CD4-positive, alpha-beta T cell (primary cell): ENCODE measurements at places on chromosomes 11 and 22. TPM values are rescaled to one million over a fixed set of nuclear protein-coding genes. Genes with fewer than 3 reads are reported as not detected.

- DNase-seq, result no peak
- H3K27ac ChIP-seq, result no peak overlapping the region
- no peaks in the 10 kb centered on the region for H3K4me1 ChIP-seq
- no peaks in the 10 kb centered on the region for H3K27me3 ChIP-seq
Measured at GRCh38 chr11:110759972-110760381, 47.7 kb upstream of the ARHGAP20 start.

- H3K4me1 ChIP-seq, result peaks cover 9% of the 10 kb centered on the region
- DNase-seq, result no peak
- no peak overlapping the region for H3K4me3 ChIP-seq
- no peak overlapping the region for H3K27ac ChIP-seq
Measured at GRCh38 chr11:85784480-85785265, 26.3 kb downstream of the SYTL2 start.

- H3K36me3 ChIP-seq, result peaks cover 23% of the 10 kb centered on the region
- no peak overlapping the region for H3K4me3 ChIP-seq
- DNase-seq, result no peak
Measured at GRCh38 chr11:64276653-64277431, 7.6 kb downstream of the BAD start.

- H3K4me1 ChIP-seq, result peaks cover 8% of the 10 kb centered on the region
- peaks cover 97% of the 10 kb centered on the region for H3K36me3 ChIP-seq
- H3K4me3 ChIP-seq, result no peak overlapping the region
- no peak overlapping the region for H3K27ac ChIP-seq
Measured at GRCh38 chr11:35227576-35228327, 88.8 kb downstream of the CD44 start.

Gene TUBA8
- 1.1 TPM for total RNA-seq

Gene ELMOD1
- not detected for total RNA-seq

DNA sequence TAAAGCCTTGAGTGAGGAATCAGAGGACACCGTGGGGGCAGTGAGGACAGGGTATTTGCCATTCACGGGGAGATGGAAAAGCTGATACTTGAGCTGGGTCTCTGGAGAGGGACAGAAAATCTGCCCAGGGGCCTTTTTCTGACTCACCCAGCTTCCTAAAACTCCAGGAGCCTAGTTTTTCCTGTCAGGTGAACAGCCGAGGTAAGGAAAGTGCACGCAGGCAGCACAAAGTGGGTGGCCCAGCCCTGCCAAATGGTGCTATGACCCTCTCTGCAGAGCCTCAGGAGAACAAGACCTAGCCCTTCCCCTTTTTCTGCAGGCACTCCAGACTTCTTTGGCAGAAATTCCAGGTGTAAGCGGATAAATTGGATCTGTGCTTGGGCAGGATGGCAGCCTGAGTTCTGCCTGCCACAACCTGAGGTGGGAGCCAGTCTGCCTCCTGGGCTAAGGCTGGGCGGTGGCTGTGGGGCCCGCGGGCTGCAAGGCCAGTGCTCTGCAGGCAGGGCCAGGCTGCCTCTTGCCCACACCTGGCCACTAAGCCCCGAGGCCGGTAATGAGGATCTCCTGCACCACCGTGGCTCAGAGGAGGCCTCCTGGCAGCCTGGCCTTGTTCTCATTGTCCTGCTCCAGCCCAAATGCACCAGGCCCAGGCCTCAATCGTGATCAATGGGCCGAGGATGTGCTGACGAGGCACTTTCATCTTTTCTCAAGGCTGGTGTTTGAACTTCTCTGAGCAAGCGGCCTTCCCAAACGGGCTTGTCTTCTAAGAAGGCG lies 72.9 kb upstream of the LMO1 start:
- no peaks in the 10 kb centered on the region for H3K36me3 ChIP-seq
- DNase-seq, result no peak
- H3K27ac ChIP-seq, result no peak overlapping the region
- H3K4me1 ChIP-seq, result no peaks in the 10 kb centered on the region
- peaks cover 4% of the 10 kb centered on the region for H3K27me3 ChIP-seq
- H3K4me3 ChIP-seq, result no peak overlapping the region

Gene CDC42EP2
- 0.96 TPM for total RNA-seq

GRCh38 chr11:64419818-64420485 lies 61.0 kb downstream of the RPS6KA4 start:
- H3K4me3 ChIP-seq, result no peak overlapping the region
- DNase-seq, result no peak
- peaks cover 4% of the 10 kb centered on the region for H3K4me1 ChIP-seq
- no peak overlapping the region for H3K27ac ChIP-seq
- H3K36me3 ChIP-seq, result no peaks in the 10 kb centered on the region

Gene IL18
- total RNA-seq, result not detected

- peaks cover 4% of the 10 kb centered on the region for H3K4me1 ChIP-seq
- H3K4me3 ChIP-seq, result no peak overlapping the region
- no peaks in the 10 kb centered on the region for H3K36me3 ChIP-seq
- no peak overlapping the region for H3K27ac ChIP-seq
- DNase-seq, result peak; percentile 16
Measured at GRCh38 chr11:112588252-112588694, 327.6 kb upstream of the PLET1 start.

DNA sequence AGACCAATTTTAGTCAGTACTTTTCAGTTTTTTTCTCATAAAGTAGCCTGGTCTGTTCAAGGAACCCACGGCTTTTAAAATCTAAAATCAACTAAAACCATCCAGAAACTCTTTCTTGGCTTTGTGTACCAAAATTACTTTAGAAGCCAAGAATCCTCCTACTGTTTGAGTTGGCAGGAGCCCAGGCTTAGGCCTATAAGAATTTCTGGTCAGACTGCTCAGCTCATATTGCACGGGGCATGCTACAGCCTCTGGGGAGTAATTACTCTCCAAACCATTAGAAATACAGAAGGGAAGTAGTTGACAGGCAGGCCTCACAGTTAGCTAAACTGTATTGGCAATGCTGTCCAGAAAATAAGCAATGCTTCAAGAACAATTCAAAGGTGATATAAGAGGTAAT lies 1862.9 kb upstream of the RAG2 start:
- no peaks in the 10 kb centered on the region for H3K36me3 ChIP-seq
- H3K4me1 ChIP-seq, result no peaks in the 10 kb centered on the region
- H3K4me3 ChIP-seq, result no peak overlapping the region
- H3K27ac ChIP-seq, result no peak overlapping the region

GRCh38 chr22:49140911-49141665 lies 686.6 kb downstream of the BRD1 start:
- H3K36me3 ChIP-seq, result no peaks in the 10 kb centered on the region
- H3K4me3 ChIP-seq, result no peak overlapping the region
- H3K27me3 ChIP-seq, result no peaks in the 10 kb centered on the region

Gene CREB3L1
- total RNA-seq, result not detected

DNA sequence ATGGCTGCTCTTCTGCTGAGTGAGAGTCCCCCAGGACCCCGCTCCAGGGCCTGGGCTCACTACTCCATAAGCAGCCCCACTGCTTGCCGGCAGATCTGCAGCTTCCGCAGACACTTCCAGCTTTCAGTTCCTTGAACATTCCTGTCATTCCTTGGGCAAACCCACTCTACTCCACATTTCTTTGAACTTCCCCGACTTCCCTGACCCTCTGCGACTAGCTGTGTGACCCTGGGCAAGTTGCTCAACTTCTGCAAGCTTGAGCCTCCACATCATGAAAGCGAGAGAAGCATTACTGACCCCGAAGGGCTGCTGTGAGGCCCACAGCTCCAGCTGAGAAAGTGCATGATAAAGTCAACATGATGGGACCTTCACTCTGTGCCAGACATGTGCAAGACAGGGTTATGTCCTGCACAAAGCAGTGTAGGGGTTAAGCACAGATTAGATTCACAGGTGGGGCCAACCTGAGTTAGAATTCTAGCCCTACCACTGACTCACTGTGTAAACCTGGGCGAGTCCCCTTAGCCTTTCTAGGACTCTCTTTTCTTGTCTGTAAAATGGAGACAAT lies 51.8 kb downstream of the THAP12 start:
- H3K4me1 ChIP-seq, result no peaks in the 10 kb centered on the region
- H3K27me3 ChIP-seq, result no peaks in the 10 kb centered on the region
- no peaks in the 10 kb centered on the region for H3K36me3 ChIP-seq

DNA sequence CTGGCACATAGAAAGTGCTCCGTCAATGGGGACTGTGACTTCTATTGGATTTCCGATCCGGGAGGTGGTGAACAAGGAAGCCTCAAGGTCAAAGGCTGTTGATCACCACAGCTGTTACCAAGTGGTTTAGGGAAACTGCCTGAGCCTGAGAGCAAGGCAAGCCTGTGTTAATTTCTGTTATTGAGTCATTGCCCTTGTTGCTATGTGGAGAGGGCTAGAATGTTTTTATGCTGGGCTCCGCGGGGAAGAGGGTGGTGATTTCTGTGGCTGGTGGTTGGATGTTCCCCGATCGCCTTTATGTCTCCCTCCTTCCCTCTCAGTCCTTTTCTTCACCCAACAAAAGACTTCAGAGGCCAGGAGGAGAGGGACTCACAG lies 108.5 kb upstream of the ALX4 start:
- H3K4me3 ChIP-seq, result no peak overlapping the region
- H3K27ac ChIP-seq, result no peak overlapping the region
- peaks cover under 1% of the 10 kb centered on the region for H3K27me3 ChIP-seq
- no peak for DNase-seq
- H3K36me3 ChIP-seq, result no peaks in the 10 kb centered on the region

DNA sequence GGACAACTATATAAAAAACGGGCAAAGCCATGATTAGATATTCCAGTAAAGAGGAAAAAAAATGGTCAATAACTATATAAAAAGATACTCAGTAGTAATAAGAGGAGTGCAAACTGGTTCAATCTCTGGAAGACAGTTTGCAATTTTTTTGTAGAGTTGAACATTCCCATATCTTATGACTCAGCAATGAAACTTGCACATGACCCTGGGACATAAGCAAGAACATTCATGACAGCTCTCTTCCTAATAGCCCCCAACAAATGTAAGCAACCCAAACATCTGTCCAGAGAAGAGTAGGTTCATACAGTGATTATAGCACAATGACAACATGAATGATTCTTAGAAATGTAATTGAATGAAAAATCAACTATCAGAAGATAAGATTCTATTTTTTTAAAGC lies 21.8 kb upstream of the CSF2RB start:
- H3K27ac ChIP-seq, result no peak overlapping the region
- H3K36me3 ChIP-seq, result no peaks in the 10 kb centered on the region
- DNase-seq, result no peak
- H3K27me3 ChIP-seq, result no peaks in the 10 kb centered on the region
- no peak overlapping the region for H3K4me3 ChIP-seq

Gene LINC01488
- total RNA-seq, result not detected

- DNase-seq, result no peak
- no peaks in the 10 kb centered on the region for H3K36me3 ChIP-seq
- H3K27ac ChIP-seq, result no peak overlapping the region
- H3K4me3 ChIP-seq, result no peak overlapping the region
- peaks cover 3% of the 10 kb centered on the region for H3K27me3 ChIP-seq
- H3K4me1 ChIP-seq, result no peaks in the 10 kb centered on the region
Measured at GRCh38 chr11:19251577-19251976, 10.8 kb upstream of the E2F8 start.

Gene PTPRCAP
- total RNA-seq, result 134 TPM

Gene SLC22A25
- total RNA-seq, result not detected

- no peak overlapping the region for H3K4me3 ChIP-seq
- peaks cover 18% of the 10 kb centered on the region for H3K4me1 ChIP-seq
- H3K36me3 ChIP-seq, result peaks cover 40% of the 10 kb centered on the region
- H3K27me3 ChIP-seq, result no peaks in the 10 kb centered on the region
- DNase-seq, result no peak
Measured at GRCh38 chr11:65849771-65850216, 8.2 kb downstream of the CFL1 start.

Gene OR51B4
- total RNA-seq, result not detected

DNA sequence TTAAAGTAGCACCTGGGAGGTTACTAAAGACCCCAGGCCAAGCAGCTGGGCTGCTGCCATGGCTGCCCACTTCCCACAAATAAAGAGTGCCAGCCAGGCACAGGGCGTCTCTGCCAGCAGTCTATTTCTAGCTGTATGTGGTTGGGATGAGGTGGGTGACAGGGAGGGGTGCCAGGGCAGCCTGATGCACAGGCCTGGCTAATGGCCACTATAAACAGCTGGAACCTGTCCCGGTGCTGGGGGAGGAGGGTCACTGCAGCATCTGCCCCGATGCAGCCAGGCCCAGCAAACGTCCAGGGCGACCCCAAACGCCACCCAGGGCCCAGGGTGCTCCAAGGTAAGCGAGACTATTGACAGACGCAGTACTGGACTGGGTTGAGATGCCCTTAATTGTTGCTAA lies 37.4 kb downstream of the SCUBE1 start:
- no peaks in the 10 kb centered on the region for H3K4me1 ChIP-seq
- no peak for DNase-seq
- H3K27me3 ChIP-seq, result no peaks in the 10 kb centered on the region
- H3K36me3 ChIP-seq, result no peaks in the 10 kb centered on the region
- no peak overlapping the region for H3K4me3 ChIP-seq
- no peak overlapping the region for H3K27ac ChIP-seq

GRCh38 chr11:88435415-88435814 lies 97.9 kb upstream of the CTSC start:
- no peak overlapping the region for H3K4me3 ChIP-seq
- no peaks in the 10 kb centered on the region for H3K36me3 ChIP-seq
- no peak for DNase-seq
- no peaks in the 10 kb centered on the region for H3K27me3 ChIP-seq
- no peak overlapping the region for H3K27ac ChIP-seq
- H3K4me1 ChIP-seq, result no peaks in the 10 kb centered on the region

- H3K4me1 ChIP-seq, result peaks cover 45% of the 10 kb centered on the region
- no peak overlapping the region for H3K4me3 ChIP-seq
- no peaks in the 10 kb centered on the region for H3K27me3 ChIP-seq
- no peaks in the 10 kb centered on the region for H3K36me3 ChIP-seq
Measured at GRCh38 chr11:61697078-61697502, 16.9 kb downstream of the DAGLA start.

GRCh38 chr11:122094836-122095235 lies 21.2 kb downstream of the BLID start:
- H3K27me3 ChIP-seq, result peaks cover 22% of the 10 kb centered on the region
- no peaks in the 10 kb centered on the region for H3K4me1 ChIP-seq
- no peaks in the 10 kb centered on the region for H3K36me3 ChIP-seq
- no peak overlapping the region for H3K4me3 ChIP-seq

DNA sequence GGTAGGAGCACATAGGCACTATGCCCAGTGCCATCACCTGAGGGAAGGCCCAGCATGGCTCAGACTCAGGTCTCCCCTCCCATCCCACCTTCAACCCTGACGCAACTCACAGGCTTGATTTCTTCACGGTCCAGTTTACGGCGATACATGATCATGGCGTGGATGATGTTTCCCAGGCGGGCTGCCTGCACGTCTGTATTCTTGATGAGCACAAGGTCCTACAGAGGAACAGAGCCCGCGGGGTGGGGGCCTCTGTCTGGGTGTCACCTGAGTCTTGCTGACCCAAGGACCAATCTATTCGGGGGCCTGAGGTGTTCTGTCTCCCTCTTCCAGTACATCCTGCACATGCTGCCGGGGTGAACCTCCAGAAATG lies 3.9 kb downstream of the CPT1B start:
- H3K36me3 ChIP-seq, result peaks cover 51% of the 10 kb centered on the region
- H3K27ac ChIP-seq, result no peak overlapping the region
- H3K4me1 ChIP-seq, result peaks cover 13% of the 10 kb centered on the region
- H3K27me3 ChIP-seq, result no peaks in the 10 kb centered on the region
- no peak overlapping the region for H3K4me3 ChIP-seq

- no peaks in the 10 kb centered on the region for H3K36me3 ChIP-seq
- peaks cover 4% of the 10 kb centered on the region for H3K27me3 ChIP-seq
- H3K27ac ChIP-seq, result no peak overlapping the region
- no peak overlapping the region for H3K4me3 ChIP-seq
- no peak for DNase-seq
Measured at GRCh38 chr11:10561947-10562346, 6.5 kb downstream of the LYVE1 start.
